ENCODE measurements at places on chromosomes 2 and 18.

DNA sequence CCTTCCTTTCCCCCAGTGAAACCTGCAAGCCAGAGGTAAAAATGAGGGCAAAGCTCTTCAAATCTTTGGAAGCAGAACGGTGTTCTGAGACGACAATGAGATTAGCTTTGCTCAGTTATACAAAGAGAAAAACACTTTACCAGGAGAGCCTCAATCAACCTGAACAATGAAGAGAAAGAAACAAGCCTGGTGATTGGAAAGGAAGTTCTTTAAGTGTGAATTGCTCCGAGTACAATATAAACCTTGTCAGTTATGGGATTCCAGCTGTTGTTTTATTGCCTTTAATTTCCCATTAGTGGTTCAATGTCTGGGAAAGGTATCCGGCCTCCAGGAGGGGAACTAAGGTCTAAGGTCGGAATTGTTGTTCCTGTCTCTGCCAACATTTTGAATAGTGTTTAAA is 901.6 kb downstream of the EPHA4 start:
- no peak for DNase-seq

GRCh38 chr2:17251171-17251570 is 267.1 kb downstream of the RAD51AP2 start:
- DNase-seq = no peak

DNA sequence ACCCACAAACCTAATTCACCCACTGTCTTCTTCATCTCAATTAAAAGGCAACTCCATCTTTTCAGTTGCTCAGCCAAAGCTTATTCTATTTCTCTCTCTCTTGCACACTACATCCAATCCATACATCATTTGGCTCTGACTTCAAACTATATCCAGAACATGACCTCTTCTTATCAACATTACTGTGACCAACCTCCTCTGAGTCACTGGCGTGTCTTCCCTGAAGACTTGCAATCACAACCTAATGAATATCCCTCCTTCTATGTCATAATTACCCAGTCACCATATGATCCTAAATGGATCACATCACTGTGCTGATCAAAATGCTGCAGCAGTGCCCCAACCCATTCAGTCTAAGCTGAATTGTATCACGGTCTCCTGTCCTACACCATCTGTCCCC is 22.6 kb upstream of the SULT1C3 start:
- DNase-seq = no peak

- no peak for DNase-seq
These were observed 37.5 kb downstream of the CMPK2 start for GRCh38 chr2:6828299-6828584.

GRCh38 chr2:100856732-100857131 is 36.8 kb downstream of the NPAS2 start:
- no peak for DNase-seq

DNA sequence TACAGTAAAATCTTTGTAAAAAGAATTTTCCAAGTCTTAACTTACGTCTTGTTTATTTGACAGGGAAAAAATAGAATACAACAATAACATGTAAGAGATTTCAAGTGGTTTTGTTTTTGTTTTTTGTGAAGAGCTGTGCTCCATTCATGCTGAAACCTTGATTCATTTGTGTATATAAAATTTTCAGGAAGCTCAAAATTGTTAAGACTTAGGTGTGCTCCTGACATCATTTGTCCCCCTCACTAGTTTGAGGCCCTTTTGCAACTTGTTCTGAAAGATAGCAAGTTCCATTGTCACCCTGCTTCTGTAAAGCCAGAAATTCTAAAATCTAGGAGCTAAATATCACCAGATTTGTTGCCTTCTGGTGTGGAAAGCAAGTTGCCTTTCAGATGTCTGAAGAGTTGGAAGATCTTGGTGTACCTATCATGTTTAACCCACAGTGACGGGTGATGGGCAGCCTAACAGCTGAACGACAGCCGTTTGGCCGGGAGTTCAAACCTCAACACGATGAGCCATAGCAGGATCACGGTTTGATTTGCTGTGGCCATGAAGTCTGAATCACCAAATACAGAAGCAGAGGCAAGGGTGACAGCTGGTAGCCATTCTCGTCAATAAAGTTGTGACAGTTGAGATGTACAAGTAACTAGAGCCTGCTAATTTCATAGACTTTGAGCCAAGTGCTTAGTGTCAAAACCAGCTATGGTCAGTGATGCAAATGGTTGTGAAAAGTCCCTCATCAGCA is 205.5 kb upstream of the SP5 start:
- DNase-seq = no peak

GRCh38 chr2:223093436-223094241 is 41.6 kb downstream of the KCNE4 start:
- DNase-seq = no peak

DNA sequence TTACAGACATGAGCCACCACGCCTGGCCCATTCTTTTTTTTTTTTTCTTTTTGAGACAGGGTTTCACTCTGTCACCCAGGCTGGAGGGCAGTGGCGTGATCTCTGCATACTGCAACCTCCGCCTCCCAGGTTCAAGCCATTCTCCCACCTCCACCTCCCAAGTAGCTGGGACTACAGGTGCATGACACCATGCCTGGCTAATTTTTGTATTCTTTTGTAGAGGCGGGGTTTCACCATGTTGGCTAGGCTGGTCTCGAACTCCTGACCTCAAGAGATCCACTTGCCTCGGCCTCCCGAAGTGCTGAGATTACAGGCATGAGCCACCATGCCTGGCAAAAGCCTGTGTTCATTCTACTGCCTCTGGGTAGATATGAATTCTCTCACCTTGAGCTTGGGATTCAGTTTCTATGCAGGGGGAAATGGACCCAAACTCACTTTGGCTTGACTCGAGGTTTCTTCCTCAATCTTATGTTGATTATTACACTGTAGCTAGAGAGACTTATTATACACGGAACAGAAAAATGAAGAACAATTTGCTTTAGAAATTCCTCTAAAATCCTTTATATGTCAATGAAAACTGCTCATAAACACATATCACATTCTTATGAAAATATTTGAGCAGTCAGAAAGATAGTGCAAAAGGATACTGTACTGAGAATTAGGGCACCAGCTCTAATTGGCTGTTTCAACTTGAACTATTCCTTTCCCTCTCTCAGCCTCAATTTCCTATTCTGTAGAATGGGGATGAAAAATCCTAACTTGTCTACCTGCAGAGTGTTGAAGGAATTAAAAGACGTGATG is 252.3 kb downstream of the MYCN start:
- DNase-seq = no peak

DNA sequence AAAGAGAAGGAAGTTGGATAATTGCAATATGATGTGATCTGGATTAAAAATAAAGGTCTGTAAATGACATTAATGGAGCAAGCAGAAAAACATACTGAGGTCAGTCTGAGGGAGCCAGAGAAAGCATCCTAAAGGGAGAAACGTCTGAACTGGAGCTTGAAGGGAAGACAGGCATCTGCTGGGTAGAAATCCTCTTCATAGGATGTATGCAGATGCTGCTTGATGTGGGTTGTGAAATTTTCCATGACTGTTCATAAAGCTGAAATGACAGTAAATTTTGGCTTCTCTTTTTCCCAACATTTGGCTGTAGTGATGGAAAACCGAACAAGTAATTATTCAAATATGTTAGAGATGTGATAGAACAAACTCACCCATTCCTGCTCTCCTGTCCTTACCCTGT is 287.6 kb downstream of the CAMKMT start:
- no peak for DNase-seq

GRCh38 chr2:1482981-1483380 is 69.7 kb downstream of the TPO start:
- DNase-seq = no peak

DNA sequence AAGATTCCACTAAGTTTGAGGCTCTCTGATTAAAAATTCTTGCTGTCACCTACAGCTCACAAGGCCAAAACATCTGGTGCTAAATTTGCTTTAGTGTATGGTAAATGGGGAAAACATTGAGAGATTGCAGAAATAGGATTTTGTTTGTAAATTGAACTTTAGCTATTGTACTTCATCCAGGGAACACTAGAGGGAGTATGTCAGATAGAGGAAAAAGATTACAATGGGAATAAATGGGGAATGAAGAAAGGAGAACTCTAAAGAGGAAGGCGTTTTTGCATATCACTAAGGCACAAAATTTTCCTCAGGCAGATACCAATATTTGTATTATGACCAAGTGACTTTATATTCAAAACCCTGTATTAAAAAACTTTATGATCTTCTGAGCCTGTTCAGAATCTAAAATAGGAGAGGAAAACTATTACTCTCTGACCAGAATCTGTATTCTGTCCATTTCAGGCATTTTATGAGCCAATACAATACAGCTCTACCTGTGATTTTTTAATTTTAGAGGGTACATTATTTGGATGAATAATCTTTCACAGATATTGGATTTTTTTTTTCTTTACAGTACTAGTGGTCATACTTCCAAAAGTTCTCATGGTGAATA is 52.3 kb upstream of the ITGB6 start:
- no peak for DNase-seq

GRCh38 chr2:71498261-71498701 is 44.9 kb downstream of the DYSF start:
- DNase-seq = no peak

GRCh38 chr2:195317550-195317949 is 339.5 kb upstream of the SLC39A10 start:
- DNase-seq = no peak

- no peak for DNase-seq
These were observed 245.9 kb downstream of the METTL4 start for GRCh38 chr18:2325308-2325849.

GRCh38 chr2:48589170-48589767 is 28.4 kb upstream of the GTF2A1L start:
- no peak for DNase-seq

GRCh38 chr2:74045454-74045853 is 60.7 kb downstream of the TET3 start:
- DNase-seq = no peak

GRCh38 chr2:66866331-66867062 is 431.6 kb downstream of the MEIS1 start:
- DNase-seq = no peak

DNA sequence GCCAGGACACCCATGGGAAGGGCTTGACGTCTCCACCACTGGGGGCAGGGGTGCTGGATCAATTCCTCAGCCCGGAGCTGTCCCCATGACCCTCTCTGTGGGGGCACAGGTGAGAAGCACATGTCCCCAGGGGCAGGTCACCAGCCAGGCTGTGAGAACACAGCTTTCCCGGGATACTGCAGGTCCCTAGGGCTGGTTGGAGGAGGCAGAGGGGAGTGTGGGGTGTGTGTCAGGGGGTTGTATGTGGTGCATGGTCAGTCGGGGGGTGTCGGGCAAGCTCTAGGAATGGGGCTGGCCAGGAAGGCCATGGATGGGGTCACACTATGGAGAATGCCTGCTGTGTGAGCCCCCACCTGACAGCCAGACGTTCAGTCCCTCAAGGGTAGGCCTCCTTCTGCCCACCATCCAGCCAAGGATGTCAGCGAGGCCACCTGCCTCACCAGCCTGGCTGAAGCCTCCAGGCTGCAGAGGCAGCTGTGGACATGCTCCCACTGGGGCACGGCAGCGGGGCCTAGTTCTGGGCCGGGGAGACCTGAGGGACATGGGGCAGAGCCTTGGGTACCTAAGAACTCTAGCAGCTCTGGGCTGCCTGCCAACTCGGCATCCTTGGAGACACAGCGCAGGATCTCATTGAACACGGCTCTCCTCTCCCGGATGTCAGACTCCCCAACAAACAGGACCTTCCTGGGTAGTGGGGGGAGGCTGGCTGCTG is 10.3 kb downstream of the HS1BP3 start:
- DNase-seq = no peak

- DNase-seq = no peak
These were observed 29.8 kb downstream of the BABAM2 start for GRCh38 chr2:27920148-27920885.

- no peak for DNase-seq
These were observed 67.2 kb downstream of the VIL1 start for GRCh38 chr2:218485986-218486667.

DNA sequence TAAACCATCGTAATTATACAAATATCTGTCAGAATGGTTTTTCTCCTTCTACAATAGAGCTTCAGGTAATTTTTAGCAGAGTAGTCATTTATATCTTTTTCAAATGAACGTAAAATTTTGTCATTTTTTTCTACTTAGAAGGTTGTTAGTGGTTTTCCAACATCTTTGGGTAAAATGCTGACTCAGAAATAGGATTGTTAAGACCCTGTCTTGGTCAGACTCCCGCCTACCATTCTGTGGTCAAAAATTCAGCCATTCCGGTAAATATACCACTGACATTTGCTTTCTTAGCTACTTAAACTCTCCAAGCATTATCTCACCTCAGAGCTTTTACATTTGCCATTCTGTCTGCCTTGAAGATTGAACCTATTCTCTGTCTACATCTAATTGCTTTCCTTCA is 154.1 kb upstream of the CDH19 start:
- DNase-seq = no peak

DNA sequence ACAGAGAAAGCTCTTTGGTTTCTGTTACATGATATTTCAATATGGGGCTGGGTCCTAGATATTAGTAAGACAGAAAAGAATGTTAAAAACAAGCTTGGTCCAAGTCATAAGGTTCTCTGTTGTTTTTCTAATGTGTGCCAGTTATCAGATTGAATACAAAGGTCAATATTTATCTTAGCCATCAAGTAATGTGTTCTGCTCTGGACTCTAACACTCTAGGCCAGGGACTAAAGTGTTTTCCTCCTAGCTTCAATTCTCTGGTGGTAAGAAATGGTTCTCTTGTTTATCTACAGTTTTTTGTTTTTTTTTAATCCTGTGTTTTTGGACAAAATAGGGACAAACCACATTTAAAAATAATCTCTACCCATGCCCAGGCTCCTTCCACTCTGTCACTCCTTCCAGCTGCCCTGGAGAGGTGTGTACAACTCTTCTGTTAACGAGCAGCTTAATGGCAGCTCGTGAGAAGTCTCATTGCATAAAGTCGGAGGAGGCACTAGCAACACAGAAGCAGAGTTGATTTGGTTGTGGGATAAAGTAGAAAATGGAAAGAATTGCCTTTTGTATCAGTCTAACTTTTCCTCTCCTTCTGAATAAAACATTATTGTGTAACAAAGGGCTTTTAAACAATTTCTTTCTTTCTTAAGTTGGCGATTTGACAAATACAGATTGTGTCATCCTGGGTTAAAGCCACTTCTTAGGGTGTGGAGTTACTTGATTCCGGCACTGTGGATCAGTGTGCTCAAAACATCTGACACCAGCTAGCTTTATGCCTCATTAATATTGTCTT is 8.0 kb upstream of the SESTD1 start:
- no peak for DNase-seq

DNA sequence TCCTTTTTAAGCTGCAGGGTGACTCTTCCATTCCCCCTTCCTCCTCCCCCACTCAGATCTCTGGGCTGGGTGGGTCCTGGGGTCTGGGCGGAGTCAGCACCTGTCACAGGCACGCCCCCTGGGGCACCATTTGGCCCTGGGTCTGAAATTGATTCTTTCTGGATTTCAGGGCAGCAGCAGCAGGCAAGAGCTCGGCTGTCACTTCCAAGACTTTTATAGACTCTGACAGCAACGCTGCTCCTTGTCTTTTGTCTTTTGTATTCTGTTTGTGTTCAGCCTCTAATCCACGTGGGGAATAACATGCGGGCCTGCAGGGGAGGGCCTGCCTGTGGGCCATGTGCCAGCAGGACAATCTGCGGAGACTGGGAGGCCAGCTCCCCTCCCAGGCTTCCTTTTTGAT is 3.9 kb downstream of the BOD1L2 start:
- no peak for DNase-seq

Data from stimulated activated naive CD4-positive, alpha-beta T cell treated with Interleukin-2 at 50 U/mL for 16 hours (primary cell).